NAMALWA (cell line): ENCODE measurements at places on chromosomes 12 and 14.

DNA sequence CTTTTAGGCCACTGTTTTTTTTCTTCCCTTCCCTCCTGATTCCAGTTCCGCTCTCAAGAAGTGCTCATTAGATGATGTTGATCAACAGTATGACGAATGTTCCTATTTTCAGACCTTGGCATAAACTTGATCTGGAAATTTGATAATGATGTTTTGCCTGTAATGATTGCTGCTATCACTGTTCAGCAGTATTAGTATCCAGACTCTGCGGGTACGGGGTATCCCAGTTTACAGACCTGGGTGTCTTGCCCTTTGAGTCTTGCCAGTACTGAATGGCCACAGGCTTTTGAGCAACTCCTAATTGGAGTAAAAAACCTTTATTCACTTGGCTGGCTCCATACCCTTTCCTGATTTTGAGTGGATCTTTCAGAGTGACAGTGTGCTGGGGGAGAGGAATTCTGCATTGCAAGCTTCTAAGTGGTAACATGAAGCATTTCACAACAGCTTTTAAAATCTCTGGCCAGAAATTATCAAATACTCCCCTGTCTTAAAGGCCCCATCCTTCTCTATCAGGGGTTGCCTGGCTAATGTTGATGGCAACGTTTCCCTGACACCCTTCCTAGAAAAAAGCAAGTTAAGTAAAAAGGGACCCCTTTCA lies 5.9 kb upstream of the ASB8 start:
- DNase-seq: no peak

GRCh38 chr12:11668611-11669010 lies 19.1 kb downstream of the ETV6 start:
- no peak for DNase-seq

DNA sequence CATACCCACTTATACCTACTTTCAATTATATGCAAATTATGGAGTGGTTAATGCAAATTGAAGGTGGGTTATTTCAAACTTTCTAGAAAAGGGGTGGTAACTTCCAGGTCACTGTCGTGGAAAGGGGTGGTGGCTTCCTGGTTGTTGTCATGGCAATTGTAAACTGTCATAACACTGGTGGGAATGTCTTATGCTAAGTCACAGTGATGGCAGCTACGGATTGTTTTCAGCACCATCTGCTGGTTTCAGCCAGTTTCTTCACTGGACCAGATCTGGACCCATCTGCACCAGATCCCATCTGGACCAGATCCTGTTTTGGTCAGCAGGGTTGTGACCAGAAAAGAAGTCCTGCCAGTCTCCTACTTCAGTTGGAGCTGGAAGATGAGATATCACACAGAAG lies 1469.3 kb downstream of the AACS start:
- peak; percentile 3 for DNase-seq

DNA sequence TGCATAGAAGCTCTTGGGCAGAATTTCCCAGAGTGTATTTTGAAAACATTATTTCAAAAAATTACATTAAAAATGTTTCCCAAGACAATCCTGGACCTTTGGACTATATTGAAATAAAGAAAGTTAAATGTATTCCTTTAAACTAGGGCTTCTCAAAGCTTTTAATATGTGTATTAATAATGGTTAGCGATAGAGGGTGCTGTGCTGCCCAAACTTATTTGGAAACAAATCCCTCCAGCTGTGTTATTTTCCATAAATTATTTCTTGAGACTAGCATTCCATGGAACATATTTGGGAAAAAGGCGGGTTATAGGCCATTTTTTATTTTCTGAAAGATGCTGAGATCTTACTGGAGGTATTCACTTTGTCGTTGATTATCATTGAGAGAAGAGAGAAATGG lies 397.8 kb upstream of the MIS18BP1 start:
- no peak for DNase-seq

- DNase-seq: no peak
Observed at GRCh38 chr14:45891417-45892080, 638.5 kb upstream of the MIS18BP1 start.

GRCh38 chr12:24359418-24359817 lies 409.9 kb upstream of the SOX5 start:
- DNase-seq: no peak

DNA sequence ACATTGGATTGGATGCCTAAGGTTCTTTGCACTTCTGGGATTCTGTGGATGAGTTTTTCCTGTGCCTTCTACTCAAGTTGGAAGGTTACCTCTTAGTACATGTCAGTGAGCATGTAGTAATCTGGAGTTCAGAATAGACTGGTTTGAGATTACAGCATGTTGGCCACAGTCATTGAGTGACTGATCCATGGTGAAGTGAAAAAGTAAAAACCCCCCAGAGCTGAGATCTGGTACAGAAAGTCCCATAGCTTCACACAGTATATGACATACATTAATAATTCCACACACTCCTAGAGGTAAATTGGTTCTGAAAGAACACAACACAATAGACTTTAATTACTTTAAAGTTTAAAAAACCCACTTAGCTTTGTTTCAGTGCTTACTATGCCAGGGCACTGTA lies 11.9 kb upstream of the CCND2 start:
- DNase-seq: no peak

- no peak for DNase-seq
Observed at GRCh38 chr12:110933326-110933974, 13.1 kb upstream of the MYL2 start.

DNA sequence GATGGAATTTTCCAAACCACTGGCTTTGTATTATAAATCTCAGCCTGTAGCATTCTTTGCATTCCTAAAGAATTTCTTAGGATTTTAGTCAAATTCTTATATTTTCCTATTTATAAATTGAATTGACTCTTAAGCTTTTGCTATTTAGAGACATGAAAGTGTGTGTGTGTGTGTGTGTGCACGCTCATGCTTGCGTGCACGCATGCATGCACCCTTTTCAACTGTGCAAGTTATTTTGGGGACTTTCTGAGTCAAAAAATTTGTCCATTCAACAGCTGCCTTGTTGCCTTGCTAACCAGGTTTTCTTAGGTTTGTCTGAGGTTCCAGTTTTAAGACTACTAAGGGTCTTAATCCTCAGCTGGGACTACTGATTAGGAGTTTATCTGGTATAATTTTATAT lies 42.6 kb downstream of the GPATCH2L start:
- DNase-seq: no peak

DNA sequence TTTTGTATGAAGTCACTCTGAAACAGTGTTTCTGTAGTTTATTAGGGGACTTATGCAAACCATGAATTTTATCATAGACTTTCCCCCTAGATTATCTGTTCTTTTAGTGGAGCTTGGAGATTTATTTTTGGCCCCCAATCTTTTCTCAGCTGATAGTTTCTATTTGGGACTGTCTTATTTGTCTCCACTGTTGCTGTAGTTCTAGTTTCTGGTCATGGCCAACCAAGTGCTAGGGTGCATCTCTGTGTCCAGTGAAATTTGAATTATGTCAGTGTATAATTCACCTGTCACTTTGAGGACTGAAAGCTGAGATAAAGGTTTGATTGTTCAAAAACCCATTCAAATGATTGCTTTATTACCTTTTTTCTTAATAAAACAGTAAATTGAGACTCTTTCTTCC lies 61.3 kb downstream of the KTN1 start:
- DNase-seq: no peak

GRCh38 chr12:85130646-85131045 lies 94.5 kb downstream of the LRRIQ1 start:
- no peak for DNase-seq

GRCh38 chr14:61176686-61177085 lies 104.5 kb downstream of the TMEM30B start:
- no peak for DNase-seq

DNA sequence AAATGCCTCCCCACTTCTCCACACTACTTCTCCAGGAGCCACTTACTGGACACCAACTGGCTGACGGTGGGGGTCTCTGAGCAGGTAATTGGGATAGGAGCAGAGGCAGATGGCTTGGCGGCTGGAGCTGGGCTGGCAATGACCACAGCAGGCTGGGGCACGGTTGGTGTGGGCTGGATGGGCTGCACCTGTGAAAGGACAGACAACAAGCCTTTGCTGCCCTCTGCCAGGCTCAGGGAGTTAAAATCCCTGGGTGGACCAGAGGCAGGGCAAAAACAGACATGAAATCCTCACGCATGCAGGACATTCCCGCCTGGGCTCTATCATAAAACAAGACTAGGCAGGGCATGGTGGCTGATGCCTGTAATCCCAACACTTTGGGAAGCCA lies 19.3 kb upstream of the TFCP2 start:
- DNase-seq: no peak

GRCh38 chr12:111687255-111687654 lies 1.4 kb downstream of the ACAD10 start:
- DNase-seq: peak; percentile 79

GRCh38 chr14:86766469-86766868 lies 1226.5 kb downstream of the GALC start:
- no peak for DNase-seq

- DNase-seq: peak; percentile 63
Observed at GRCh38 chr12:13661005-13661887, 320.2 kb downstream of the GRIN2B start.

- DNase-seq: no peak
Observed at GRCh38 chr12:39603065-39603464, 16.5 kb downstream of the ABCD2 start.

DNA sequence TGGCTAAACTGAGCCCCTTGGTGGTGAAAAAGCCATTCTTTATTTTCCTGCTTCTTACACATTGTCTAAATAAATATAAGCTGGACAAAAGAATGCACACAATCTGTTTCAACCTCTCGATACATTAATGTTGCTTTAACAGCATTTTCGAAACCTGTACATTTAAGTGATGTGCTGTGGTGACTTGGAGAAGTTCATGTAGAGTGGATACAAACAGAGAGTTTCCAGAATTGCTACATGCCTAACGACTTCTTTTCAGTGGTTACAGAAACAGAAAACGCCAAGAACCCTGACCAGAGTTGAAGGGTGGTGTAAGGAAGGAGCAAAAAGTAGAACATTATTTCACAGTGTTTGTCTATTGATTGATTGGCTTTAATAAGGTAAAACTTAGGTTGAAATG lies 500.9 kb downstream of the SLC16A7 start:
- no peak for DNase-seq
